ENCODE measurements at places on chromosomes 13 and 19.

DNA sequence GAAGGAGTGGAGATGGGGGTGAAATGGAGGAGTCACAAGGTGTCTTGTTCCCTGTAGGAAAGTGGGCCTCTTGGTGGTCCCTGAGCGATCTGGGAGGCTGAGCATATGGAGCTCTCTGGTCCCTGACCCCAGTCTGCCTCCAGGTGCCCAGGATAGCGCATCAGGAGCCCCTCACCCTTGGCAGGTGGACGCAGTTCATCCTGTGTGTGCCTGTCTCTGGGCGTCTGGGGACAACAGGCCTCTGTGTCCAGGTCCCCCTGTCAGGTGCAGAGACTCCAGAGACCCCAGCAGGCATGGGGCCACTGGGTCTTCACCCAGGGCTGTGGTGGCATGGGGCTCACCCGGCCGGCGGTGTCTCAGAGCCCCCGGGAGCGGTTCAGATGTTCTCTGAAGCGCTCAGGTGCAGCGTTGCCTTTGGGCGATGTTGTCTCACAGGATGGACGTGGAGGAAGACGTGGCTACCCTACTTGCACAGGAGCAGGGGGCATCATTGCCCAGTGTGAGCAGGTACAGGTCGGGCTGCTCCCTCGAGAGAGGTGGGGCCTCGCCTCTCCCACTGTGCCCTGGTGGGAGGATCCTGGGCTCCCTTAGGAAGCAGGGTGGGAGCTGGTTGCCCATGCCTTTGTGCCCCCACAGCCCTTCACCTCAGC lies 58.1 kb upstream of the TPM4 start:
- no peak for DNase-seq

DNA sequence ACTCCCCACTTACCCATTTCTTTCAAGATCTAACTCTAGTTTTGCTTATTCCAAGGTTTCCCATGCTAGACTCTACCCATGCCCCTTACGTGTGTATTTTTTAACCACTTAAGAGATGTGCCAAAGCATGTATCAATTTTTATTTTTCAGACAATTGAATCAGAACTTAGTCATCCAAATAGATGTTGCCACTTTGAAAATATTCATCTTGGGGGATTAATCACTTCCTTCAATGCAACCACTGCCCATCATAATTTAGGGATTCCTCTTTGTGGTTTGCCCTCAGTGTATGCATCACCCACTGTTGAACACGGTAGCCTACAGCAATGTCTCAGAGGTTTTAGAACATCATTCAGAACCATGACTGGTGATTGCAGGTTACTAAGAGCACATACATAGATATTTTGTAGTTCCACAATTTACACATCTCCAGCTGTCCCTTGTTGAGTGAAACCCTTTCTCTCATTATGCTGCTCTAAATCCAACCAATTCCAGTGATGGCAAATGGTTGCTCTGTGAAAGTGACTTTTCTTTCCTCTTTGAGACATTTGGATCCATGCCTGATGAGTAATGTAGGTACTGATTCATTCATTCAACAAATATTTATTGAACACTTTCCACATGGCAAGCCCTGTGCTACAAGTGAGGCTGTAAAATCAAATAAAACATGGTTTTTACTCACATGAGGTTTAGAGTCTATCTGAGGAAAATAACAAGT lies 60.6 kb upstream of the SERP2 start:
- DNase-seq = peak; percentile 27

DNA sequence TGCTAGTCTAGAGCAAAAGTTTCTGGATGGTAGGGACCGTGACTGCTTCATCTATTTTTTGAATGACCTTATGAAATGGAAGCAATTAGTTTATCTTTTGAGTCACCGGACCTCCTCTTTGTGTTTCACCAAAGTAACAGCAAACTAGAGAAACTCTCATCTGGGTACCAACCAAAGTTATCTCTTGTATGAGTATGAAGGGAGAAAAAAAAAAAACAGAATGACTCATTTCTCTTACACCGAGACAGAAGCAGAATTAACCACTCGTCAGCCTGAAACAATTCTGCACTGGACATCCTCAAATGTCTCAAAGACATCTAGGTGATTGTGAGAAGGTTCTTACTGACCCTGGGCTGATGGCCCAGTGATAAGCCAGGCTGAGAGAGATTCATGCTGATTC lies 18.3 kb downstream of the ZNF100 start:
- no peak for DNase-seq

GRCh38 chr13:80727321-80727975 lies 386.5 kb upstream of the SPRY2 start:
- no peak for DNase-seq

GRCh38 chr19:33462112-33462791 lies 59.3 kb downstream of the PEPD start:
- DNase-seq = no peak

GRCh38 chr13:107650081-107650701 lies 565.1 kb downstream of the LIG4 start:
- peak; percentile 21 for DNase-seq

- no peak for DNase-seq
These were observed 33.0 kb downstream of the LYL1 start for GRCh38 chr19:13069415-13070359.

- no peak for DNase-seq
These were observed 2.1 kb downstream of the P2RY11 start for GRCh38 chr19:10113592-10113963.

GRCh38 chr19:7925171-7925851 lies 624 bp downstream of the CTXN1 start:
- peak; percentile 76 for DNase-seq

DNA sequence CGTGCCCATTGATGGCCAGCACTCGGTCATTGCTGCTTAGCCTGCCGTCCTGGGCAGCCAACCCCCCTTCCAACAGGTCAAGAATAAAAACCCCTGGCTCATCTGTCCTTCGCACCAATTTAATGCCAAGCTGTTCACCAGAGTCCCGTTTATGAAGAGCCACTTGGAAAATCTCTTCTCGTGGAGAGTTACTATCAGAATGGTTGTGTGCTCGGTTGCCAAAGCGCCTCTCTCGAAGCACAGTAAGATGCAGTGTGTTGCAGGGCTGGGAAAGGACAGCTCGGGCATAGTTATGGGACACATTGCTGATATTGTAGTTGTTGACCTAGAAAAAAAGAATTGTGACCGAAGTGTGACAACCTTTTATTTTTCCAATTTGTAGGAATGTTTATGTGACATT lies 57.9 kb downstream of the LNX2 start:
- no peak for DNase-seq

DNA sequence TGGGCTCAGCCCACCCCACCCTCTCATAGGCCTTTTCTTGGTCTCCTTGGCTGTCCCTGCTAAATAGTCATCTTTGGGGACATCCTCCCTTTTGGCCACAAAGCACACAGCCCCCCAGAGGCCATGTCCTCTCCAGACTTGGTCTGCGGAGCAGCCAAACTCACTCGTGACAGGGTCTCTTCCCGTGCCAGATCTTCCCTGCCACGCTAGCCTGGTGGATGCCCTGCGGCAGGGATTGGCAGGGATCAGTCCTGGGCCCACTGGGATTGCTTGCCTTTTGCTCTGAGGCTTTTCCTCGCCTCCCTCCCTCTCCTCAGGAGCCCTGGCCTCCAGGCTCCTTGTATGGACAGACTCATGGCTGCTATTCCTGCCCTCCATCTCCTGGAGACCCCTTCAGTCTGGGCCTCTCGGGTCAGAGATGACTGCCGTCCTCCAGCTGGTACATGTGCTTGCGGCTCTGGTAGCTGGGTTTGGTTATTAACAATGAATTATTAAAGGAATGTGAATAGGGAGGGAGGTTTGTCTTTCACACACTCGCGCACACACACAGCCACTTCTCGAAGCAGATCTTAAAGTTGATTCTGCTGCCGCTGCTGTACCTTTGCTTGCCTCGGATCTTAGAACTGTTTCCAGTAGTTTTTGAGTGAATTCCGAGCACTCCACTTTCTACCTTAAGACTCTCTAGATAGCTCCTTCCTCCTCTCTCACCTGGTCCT lies 45.1 kb downstream of the NFIX start:
- DNase-seq = no peak

GRCh38 chr19:1511318-1512317 lies 1.2 kb downstream of the ADAMTSL5 start:
- no peak for DNase-seq

- DNase-seq = peak; percentile 30
These were observed 20.0 kb downstream of the GARRE1 start for GRCh38 chr19:34274284-34274826.

DNA sequence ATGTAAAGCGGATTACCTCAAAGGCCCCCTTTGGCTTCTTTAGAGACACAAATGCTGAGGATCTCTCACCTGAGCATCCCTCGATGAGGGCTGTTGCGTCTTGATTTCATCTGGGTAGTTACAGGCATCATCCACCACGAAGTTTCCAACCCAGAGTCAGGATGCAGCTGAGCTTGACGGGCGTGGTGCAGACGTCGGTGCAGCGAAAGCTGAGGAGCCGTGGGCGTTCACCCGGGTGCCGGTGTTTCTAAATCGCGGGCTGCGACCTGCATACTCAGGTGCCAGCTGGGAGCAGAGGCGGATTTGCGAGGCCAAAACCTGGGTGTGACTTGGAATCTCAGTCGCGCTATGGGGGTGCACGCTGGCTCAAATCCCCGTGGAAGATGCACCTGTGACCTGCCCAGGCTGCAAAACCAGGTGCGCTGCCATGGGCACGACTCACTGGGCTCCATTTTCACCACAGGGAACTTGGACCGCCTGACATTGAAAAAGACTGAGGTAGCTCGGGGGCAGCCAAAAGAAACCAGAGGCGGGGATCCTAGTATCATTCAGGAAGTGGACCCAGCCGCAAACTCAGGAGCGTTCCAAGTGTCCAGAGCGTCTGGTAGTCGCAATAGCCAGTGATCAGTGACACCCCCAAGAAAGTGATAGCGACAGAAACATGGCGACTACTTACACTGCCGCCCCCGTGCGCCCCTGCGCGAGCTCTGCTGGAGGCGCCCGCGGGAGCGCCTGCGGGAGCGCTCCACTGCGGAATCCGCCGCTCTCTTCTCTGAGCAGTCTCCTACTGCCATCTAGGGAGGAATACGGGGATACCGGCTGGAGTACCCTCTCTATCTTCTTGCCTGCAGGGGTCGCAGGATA lies 36.4 kb upstream of the IGFL4 start:
- peak; percentile 87 for DNase-seq

DNA sequence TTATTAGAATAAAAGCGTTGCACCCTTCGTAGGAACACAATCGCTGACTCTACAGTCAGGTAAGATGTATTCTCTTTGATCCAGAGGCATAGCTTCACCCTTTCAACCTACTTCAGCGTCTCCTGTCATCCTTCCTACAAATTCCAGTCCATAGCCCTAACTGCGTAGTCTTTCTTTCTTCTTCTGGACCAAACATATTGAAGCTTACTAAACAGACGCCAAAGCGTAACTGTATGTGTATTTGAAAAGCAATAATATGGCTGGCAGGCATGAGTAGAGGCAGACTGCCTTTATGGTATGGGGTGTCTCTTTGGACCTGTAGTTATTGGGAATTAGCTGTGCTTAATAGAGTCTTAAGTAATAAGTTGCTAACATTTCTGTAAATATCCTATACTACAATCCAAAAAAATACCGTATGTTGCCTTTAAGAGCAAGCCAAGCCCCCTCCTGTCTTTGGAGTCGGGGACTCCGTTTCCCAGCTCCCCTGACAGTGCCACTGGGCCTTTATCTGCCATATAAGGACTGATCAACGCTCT lies 392 bp upstream of the ZNF548 start:
- DNase-seq = no peak

GRCh38 chr19:36572593-36573019 lies 486 bp downstream of the ZNF529 start:
- no peak for DNase-seq

- no peak for DNase-seq
These were observed 62.9 kb downstream of the ZC3H13 start for GRCh38 chr13:45989607-45990006.

- DNase-seq = no peak
These were observed 302.4 kb downstream of the PCDH20 start for GRCh38 chr13:61113140-61113658.

- DNase-seq = peak; percentile 24
These were observed 11.6 kb upstream of the FPR3 start for GRCh38 chr19:51783372-51783771.

DNA sequence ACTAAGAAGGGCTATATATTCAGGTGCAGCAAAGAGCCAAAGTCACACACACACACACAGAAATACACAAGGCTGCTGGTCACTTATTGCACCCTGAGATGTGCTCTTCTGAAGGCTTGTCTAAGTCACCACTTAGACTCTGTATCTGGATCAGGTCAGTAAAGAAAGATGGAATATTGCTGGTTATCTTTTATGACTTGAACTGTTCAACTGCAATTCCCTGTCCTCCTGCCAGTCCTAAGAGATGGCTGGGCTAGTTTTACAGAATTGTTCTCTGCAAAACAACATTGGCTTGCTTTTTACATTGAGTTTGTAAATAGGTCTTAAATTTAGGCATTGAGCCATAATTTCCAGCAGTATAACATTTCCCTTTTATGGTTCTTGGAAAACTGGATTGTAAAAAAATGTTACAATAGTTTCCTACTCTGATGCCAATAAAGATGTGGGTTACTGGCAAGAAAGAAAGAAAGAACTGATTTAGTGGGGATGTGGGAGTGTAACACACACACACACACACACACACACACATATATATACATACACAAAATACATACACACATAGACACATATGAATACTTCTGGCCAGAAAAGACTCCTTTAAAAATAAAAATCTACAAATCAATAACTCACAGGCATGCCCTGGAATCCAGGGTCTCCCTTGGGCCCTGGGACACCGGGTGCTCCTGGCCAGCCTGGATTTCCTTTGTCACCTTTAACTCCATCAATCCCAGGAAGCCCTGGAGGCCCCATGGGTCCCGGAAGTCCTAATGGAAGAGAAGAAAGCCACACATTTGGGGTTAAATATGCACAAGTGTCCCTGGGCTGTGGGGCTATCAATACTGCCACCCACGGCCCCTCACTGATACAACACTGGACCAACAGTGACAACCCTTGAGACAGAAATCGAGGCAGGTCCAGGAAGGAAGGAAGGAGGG lies 137.7 kb downstream of the COL4A1 start:
- no peak for DNase-seq

- no peak for DNase-seq
These were observed 367.2 kb downstream of the ZNF536 start for GRCh38 chr19:30739394-30739793.

GRCh38 chr13:98839856-98840769 lies 87.6 kb upstream of the SLC15A1 start:
- peak; percentile 66 for DNase-seq

DNA sequence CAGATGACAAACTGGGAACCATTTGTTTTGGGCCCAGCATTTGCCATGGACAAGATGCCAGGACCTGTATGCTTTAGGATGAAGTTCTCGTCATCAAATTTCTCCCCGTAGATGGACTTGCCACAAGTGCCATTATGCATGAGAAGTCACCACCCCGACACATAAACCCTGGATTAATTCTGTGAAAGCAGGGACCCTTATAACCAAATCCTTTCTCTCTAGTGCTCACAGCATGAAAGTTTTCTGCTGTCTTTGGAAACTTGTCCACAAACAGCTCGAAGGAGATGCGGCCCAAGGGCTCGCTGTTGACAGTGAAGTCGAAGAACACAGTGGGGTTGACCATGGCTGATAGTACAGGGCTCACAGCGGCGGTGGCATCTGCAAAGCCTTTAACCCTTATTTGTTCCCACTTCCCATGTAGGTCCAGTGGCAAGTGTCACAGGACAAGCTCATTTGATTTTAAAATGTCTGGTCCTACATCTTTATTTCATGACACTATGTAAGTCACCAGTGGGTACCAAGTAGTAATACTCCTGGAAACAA lies 75.2 kb upstream of the MIR17HG start:
- no peak for DNase-seq

- no peak for DNase-seq
These were observed 1.7 kb downstream of the SHANK1 start for GRCh38 chr19:50717891-50718254.

- DNase-seq = no peak
These were observed 6.4 kb downstream of the ZNF773 start for GRCh38 chr19:57506163-57506562.
